Nasal cavity respiratory epithelium epithelial cell of viscerocranial mucosa (primary cell): ENCODE measurements at places on chromosomes 1 and 21. TPM values are rescaled to one million over a fixed set of nuclear protein-coding genes. Genes with fewer than 3 reads are reported as not detected.

The DNAI4 gene
- 3.1 and 6.6 TPM in 2 replicates for total RNA-seq

The WNT9A gene
- total RNA-seq, result 1.0 and 3.1 TPM in 2 replicates

The HSPA13 gene
- total RNA-seq, result 68.9 and 185 TPM in 2 replicates

The EPHB2 gene
- total RNA-seq, result 3.4 and 83.6 TPM in 2 replicates

The ITGB2 gene
- 0.57 and 0.68 TPM in 2 replicates for total RNA-seq

The HECTD3 gene
- total RNA-seq, result 16.1 and 35.2 TPM in 2 replicates

The C1QB gene
- not detected in 2 replicates for total RNA-seq

The ST6GALNAC5 gene
- total RNA-seq, result 3.0 and 10.3 TPM in 2 replicates

The FRRS1 gene
- 23.9 and 36.6 TPM in 2 replicates for total RNA-seq

The CYP4X1 gene
- total RNA-seq, result under 0.01 and 2.3 TPM in 2 replicates

The COL16A1 gene
- 159 and 263 TPM in 2 replicates for total RNA-seq

The ZSWIM5 gene
- total RNA-seq, result under 0.01 and 0.14 TPM in 2 replicates

The LENEP gene
- 1.00 TPM in 1 of 2 replicates, not detected in the other for total RNA-seq

The CLDN17 gene
- total RNA-seq, result 1.4 TPM in 1 of 2 replicates, not detected in the other

The GBP5 gene
- 0.34 and 1.1 TPM in 2 replicates for total RNA-seq

The GPA33 gene
- not detected in 2 replicates for total RNA-seq

The OR2L2 gene
- not detected in 2 replicates for total RNA-seq

The TAS1R1 gene
- not detected in 2 replicates for total RNA-seq

The DDR2 gene
- total RNA-seq, result 2.4 and 7.2 TPM in 2 replicates

The FAM177B gene
- not detected in 2 replicates for total RNA-seq

The CLEC20A gene
- total RNA-seq, result not detected in 2 replicates
